Activated CD4-positive, alpha-beta memory T cell treated with anti-CD3 and anti-CD28 coated beads, Interleukin-2, amount 10 ng/mL, durations not matched to agents 7 days and 5 days (primary cell): ENCODE measurements at places on chromosomes 5 and 9. TPM values are rescaled to one million over a fixed set of nuclear protein-coding genes. Genes with fewer than 3 reads are reported as not detected.

DNA sequence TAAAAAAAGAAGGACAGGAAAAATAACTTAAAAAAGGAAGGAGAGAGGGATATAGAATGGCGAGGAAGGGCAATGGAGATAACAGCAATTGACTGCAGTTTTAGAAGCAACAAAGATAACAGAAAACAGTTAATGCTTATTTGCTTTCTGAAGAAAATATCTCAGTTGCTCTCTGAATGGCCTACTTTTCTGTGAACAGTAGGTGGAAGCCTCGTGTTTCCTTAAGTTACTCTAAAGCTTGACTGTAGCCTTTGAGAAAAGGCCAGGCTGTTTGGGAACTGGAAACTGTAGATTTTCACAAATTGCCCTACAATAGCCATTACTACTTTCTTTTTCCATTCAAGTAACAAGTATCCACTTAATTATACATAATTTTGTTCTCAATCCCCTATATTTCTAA, 404.5 kb downstream of the YTHDC2 start:
- H3K4me1 ChIP-seq, result no peaks in the 10 kb centered on the region
- no peak overlapping the region for H3K4me3 ChIP-seq
- no peak for DNase-seq
- H3K27ac ChIP-seq, result no peak overlapping the region
- H3K36me3 ChIP-seq, result no peaks in the 10 kb centered on the region
- no peaks in the 10 kb centered on the region for H3K27me3 ChIP-seq

GRCh38 chr9:20292002-20292401, 330.3 kb downstream of the MLLT3 start:
- peaks cover 9% of the 10 kb centered on the region for H3K36me3 ChIP-seq
- no peak overlapping the region for H3K4me3 ChIP-seq
- no peak for DNase-seq
- no peak overlapping the region for H3K27ac ChIP-seq

RMRP gene
- 9,885 TPM for total RNA-seq

C5 gene
- total RNA-seq, result 1.8 TPM

OBP2B gene
- not detected for total RNA-seq
